OCI-M1 (cell line): ENCODE measurements at places on chromosomes 3 and 15.
A peak's percentile ranks its signal among the peaks of the same experiment; 100 is the strongest.

DNA sequence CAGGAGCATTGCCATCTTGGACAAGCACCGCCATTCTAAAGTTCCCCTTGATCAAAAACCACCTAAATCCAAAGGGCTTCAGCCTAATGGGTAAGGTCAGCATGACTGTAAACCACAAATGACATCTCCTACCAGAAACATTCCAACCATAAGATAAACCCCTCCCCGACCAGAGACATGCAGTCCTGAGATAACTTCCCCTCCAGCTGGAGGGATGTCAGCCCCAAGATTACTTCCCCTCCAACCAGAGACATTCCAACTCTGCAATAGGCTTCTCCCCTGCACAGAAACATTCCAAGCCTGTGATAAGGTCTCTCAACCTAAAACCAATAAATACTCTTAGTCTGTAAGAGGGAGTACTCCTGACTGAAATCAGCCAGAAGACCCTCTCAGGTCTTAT, 62.7 kb upstream of the DNAJC19 start:
- peak; percentile 47 for DNase-seq

DNA sequence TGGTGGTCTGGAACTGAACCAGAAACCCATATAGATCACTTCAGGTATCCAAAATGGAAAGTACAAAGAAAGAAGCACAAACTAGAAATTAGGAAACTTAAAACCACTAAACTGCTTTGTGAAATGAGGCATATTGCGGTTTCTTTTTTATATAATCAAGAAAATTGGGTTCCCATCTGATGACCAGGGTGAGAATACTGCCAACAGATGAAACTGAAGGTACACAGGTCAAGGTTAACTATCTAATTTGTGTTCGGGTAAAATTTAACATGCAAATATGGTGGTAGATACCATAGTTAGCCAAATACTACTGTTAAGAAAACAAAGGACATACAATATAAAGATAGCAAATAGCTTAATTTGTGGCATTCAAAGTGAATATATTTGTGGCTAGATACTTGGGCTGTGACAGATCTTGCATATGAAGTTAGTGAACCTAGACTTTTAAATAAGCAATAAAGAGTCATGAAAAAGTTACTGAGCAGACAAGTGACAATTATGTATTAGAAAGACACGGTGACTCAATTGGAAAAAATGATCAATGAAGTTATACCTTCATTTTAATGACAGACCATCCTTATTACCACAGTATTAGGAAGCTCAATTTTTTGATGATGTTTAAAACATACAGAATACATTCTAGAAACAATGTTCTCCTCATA, 127.4 kb downstream of the NR2E3 start:
- no peak for DNase-seq

DNA sequence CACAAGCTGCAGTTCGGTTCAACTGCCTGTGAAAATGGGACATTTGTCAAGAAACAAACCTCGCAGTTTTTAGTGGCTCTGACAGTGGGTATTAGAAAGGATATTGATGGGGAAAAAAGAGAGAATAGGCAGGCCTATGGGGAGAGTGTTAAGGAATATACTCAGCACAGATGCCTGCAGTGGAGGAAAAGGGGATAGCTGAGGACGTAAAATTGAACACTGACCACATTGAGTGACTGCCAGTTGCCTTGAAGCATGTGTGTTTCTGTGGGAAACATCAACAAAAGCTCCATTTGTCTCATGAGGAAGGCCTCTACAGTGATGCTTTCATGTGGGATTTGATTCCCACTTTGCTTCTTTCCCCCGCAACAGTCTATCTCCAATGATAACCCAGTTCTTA, 1042.1 kb downstream of the TUSC7 start:
- no peak for DNase-seq

DNA sequence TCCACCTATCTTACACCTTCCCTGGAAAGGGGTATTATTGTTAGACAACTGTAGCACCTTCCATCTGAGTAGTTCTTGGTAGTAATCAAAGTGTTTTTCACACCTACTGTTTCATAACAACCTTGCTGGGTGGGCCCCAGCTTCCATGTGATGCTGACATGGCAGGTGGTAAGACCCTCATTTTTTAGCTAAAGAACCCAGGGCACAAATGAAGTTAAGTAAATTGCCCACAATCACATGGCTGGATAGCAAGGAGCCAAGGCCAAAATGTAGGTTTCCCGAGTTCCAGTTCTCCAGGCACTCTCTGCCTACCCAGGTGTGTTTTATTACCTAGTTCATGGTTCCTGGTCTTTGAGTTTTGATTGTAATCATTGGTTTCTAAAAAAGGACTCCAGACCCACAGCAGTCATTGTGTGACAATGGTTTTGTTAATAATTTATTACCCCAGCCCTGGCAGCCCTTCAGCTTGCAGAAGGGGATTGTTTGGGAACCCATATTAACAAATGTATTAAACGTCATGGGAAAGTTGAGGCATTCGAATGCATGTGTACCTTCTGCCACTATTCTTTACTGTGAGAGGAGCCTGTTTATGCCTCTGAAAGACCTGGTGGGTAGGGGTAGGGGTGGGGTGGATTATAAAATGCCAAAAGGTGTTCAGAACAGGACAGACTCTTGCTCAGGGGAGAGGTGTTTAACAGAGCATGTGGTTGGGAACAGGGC, 222.2 kb upstream of the BHLHE40 start:
- DNase-seq, result no peak

- no peak for DNase-seq
Observed at GRCh38 chr3:27990324-27990723, 251.1 kb upstream of the CMC1 start.

DNA sequence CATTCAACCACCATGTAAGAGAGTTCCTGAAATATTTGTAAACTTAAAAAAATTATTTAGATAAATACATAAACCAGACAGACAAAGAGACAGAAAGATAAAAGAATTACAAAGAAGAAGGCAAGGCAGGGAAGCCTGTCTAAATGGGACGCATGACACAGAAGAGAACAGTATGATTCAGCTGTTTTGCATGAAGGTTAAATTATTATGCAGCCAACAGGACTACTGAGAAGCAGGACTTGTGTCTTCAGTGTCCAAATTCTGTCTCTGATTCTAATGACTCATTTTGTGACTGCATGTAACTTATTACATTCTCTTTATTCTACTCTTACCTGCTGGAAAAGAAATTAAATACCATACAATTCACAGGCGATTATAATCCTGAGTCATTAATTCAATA, 340.4 kb upstream of the KCNMB2 start:
- DNase-seq, result peak; percentile 39

GRCh38 chr3:10361375-10361774, 40.5 kb upstream of the SEC13 start:
- no peak for DNase-seq

GRCh38 chr15:58568157-58568571, 136.4 kb downstream of the LIPC start:
- peak; percentile 93 for DNase-seq

- DNase-seq, result no peak
Observed at GRCh38 chr15:54026891-54027290, 48.6 kb downstream of the UNC13C start.

GRCh38 chr15:39427705-39428104, 153.2 kb upstream of the THBS1 start:
- DNase-seq, result peak; percentile 66

- no peak for DNase-seq
Observed at GRCh38 chr3:121916189-121916588, 22.0 kb downstream of the SLC15A2 start.

GRCh38 chr3:18481946-18482548, 56.9 kb upstream of the SATB1 start:
- peak; percentile 58 for DNase-seq

GRCh38 chr3:152202976-152203626, 65.6 kb upstream of the MBNL1 start:
- DNase-seq, result peak; percentile 72

- DNase-seq, result peak; percentile 38
Observed at GRCh38 chr15:83081256-83082014, 14.4 kb upstream of the BTBD1 start.

- DNase-seq, result no peak
Observed at GRCh38 chr15:33639978-33640377, 328.3 kb upstream of the CHRM5 start.

- DNase-seq, result peak; percentile 37
Observed at GRCh38 chr3:180594631-180595558, 7.1 kb upstream of the TTC14 start.

DNA sequence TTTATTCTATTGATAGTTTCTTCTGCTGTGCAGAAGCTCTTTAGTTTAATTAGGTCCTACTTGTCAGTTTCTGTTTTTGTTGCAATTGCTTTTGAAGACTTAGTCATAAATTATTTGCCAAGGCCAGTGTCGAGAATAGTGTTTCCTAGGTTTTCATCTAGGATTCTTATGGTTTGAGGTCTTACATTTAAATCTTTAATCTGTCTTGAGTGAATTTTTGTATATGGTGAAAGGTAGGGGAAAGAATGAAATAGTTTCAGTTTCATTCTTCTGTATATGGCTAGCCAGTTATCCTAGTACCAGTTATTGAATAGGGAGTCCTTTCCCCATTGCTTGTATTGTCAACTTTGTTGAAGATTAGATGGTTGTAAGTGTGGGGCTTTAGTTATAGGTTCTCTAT, 10.6 kb upstream of the GCSAM start:
- no peak for DNase-seq

- no peak for DNase-seq
Observed at GRCh38 chr3:49124991-49125670, 4.5 kb upstream of the USP19 start.

DNA sequence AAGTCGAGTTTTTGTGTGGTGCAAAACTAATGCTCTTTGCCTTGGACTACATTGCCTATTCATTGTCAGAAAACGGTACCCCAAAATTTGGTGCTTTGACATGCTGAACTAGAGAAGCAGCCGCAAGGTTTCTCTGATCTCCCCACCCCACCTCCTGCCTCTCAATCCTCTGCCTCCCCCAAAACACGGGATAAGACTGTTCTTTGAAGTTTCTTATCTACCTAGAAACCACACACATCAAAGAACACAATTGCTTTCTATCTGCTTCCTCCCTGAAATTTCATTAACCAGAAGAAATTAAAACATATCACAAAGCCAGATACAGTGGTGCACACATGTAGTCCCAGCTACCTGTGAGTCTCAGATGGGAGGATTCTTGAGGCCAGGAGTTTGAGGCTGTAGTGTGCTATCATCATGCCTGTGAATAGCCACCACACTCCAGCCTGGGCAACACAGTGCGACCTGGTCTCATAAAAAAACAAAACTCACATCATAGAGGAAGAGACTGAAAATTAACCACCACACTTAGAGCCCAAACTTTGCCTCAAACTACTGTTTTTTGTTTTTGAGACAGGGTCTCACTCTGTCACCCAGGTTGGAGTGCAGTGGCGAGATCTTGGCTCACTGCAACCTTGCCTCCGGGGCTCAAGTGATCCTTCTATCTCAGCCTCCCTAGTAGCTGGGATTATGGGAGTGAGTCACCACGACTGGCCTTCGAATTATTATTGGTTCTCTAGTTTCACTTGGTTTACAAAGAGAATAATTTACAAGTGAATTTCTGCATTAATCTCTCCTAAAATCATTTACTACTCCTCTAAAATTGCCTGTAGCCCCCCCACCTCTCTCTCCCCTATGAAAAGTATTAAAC, 2.7 kb upstream of the PCNP start:
- DNase-seq, result no peak

DNA sequence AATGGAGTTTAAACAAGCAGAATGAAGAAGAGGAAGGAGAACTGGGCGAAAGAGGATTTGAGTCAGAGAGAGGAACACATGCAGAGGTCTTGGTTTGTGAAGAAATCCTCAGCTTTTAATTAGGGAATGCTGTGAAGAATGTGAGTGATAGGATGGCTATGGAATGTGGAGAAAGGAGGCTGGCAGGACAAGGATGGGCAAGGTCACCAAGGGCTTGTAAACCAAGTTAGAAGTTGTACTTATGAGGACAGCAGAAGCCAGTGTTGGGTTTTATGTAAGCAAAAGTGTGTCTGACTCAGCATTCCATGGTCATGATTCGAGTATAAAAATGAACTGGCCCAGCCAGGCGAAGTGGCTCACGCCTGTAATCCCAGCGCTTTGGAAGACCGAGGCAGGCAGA, 60.0 kb upstream of the IL12A start:
- DNase-seq, result no peak

GRCh38 chr15:94970802-94971201, 739.4 kb downstream of the MCTP2 start:
- no peak for DNase-seq

GRCh38 chr3:169457807-169458697, 205.5 kb downstream of the MECOM start:
- DNase-seq, result no peak

DNA sequence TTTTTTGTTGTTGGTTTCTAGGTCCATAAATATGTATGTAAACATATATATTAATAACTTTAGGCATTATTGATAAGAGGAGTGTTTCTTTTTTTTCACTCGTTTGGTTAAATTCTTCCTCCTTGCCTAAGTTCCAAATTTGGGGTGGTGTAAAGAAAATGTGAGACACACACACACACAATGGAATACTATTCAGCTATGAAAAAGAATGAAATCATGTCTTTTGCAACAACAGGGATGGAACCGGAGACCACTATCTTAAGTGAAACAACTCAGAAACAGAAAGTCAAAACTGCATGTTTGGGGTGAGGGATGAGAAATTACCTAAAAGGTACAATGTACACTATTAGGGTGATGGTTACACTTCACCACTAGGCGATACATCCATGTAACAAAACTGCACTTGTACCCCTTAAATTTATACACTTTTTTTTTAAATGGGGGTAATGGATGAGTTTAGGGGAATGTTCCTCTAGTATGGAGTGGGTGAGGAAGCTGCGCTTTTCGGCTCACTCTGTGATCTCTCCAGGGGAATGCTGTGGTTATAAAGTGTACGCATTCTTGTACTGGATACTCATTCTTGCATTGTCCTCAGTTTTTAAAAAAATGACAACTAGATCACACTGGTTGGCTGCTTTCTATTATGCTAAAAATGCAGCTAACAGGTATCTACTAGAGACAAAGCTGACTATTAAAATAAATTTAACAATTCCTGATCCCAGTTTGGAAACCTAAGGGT, 50.8 kb upstream of the PPARG start:
- DNase-seq, result no peak

GRCh38 chr3:144968750-144969350, 997.2 kb downstream of the DIPK2A start:
- no peak for DNase-seq

- peak; percentile 92 for DNase-seq
Observed at GRCh38 chr3:9912294-9912935, 4.5 kb upstream of the IL17RC start.

- no peak for DNase-seq
Observed at GRCh38 chr3:3806092-3806491, 6.9 kb downstream of the LRRN1 start.

GRCh38 chr15:26097216-26097615, 234.1 kb upstream of the ATP10A start:
- no peak for DNase-seq

DNA sequence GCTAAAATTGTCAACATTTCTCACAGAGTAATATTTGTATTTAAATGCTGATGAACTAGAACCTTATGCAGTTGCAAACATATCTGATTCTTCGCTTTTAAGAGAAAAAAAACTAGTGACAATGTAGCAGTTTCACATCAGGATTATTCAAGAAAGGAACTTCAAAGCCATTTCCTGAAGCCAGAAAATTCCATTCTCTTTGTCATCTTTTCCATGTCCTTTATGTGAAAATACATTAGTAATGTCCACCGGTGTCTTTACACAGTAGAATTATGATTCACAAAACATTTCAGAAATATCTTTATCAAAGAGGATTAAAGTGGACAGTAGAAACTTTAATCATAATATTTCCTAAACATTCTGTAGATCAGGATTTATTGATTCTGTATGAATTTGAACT, 12.7 kb upstream of the LXN start:
- DNase-seq, result no peak

GRCh38 chr3:120693439-120694171, 11.6 kb upstream of the HGD start:
- DNase-seq, result peak; percentile 49

GRCh38 chr3:53236112-53236841, 19.5 kb downstream of the TKT start:
- DNase-seq, result peak; percentile 71
